Naive thymus-derived CD8-positive, alpha-beta T cell (primary cell): ENCODE measurements at places on chromosomes 2 and 18.

DNA sequence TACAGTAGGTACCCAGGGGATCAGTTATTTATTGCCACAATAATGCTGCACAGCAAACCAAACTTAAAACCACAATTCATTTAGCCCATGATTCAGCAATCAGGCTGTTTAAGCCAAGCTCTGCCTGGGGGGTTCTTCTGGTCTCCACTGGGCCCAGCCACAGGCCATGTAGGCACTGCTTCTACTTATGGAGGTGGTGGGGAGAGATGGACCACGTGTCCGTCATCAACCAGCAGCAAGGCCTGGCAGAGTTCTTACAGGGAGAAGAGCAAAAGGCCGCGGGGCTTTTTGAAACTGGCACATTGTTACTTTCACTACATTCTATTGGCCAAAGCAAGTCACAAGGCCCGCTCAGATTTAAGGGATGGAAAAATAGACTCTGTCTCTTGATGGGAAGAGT is 76.3 kb upstream of the DAPL1 start:
- DNase-seq: no peak
- no peaks in the 10 kb centered on the region for H3K36me3 ChIP-seq
- H3K4me3 ChIP-seq: no peak overlapping the region
- no peak overlapping the region for H3K27ac ChIP-seq
- H3K27me3 ChIP-seq: peaks cover 21% of the 10 kb centered on the region

GRCh38 chr2:180219491-180219890 is 212.4 kb upstream of the CWC22 start:
- no peaks in the 10 kb centered on the region for H3K36me3 ChIP-seq
- DNase-seq: no peak
- no peaks in the 10 kb centered on the region for H3K27me3 ChIP-seq
- H3K27ac ChIP-seq: no peak overlapping the region
- H3K4me3 ChIP-seq: no peak overlapping the region
- H3K4me1 ChIP-seq: no peaks in the 10 kb centered on the region

- no peak for DNase-seq
- no peaks in the 10 kb centered on the region for H3K36me3 ChIP-seq
- H3K27me3 ChIP-seq: no peaks in the 10 kb centered on the region
- no peaks in the 10 kb centered on the region for H3K4me1 ChIP-seq
Measured at GRCh38 chr2:67243919-67244318, 153.2 kb upstream of the ETAA1 start.

DNA sequence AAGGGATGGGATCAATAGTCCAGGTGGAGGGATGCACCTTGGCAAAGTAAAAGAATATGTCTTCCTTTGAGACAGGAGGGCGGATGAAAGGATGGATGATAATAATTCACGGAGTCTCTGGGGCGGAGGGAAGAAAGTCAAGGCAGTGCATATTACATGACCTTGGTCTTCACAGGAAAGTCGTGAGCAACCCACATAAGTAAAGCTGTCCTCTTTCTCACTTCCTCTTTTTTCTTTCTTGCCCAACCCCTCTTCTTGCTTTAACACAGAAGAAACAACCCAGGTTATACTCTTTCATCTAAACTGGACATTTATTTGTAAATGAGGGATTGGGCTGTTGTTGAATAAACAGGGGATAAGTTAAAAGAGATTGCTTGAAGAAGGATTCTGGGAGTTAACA is 168.7 kb upstream of the SKOR2 start:
- no peak for DNase-seq
- no peak overlapping the region for H3K4me3 ChIP-seq

GRCh38 chr18:38464024-38464423 is 898.4 kb upstream of the CELF4 start:
- H3K36me3 ChIP-seq: no peaks in the 10 kb centered on the region
- peaks cover 4% of the 10 kb centered on the region for H3K27me3 ChIP-seq
- DNase-seq: no peak
- H3K27ac ChIP-seq: no peak overlapping the region
- H3K4me1 ChIP-seq: no peaks in the 10 kb centered on the region
- no peak overlapping the region for H3K4me3 ChIP-seq

- H3K4me1 ChIP-seq: no peaks in the 10 kb centered on the region
- no peak for DNase-seq
- no peak overlapping the region for H3K4me3 ChIP-seq
- no peak overlapping the region for H3K27ac ChIP-seq
- H3K27me3 ChIP-seq: no peaks in the 10 kb centered on the region
Measured at GRCh38 chr2:12320991-12321641, 395.6 kb upstream of the TRIB2 start.

GRCh38 chr2:17085546-17086202 is 420.0 kb upstream of the CYRIA start:
- no peak overlapping the region for H3K4me3 ChIP-seq
- H3K36me3 ChIP-seq: no peaks in the 10 kb centered on the region
- H3K27me3 ChIP-seq: no peaks in the 10 kb centered on the region
- no peak for DNase-seq
- H3K27ac ChIP-seq: no peak overlapping the region
- H3K4me1 ChIP-seq: no peaks in the 10 kb centered on the region

DNA sequence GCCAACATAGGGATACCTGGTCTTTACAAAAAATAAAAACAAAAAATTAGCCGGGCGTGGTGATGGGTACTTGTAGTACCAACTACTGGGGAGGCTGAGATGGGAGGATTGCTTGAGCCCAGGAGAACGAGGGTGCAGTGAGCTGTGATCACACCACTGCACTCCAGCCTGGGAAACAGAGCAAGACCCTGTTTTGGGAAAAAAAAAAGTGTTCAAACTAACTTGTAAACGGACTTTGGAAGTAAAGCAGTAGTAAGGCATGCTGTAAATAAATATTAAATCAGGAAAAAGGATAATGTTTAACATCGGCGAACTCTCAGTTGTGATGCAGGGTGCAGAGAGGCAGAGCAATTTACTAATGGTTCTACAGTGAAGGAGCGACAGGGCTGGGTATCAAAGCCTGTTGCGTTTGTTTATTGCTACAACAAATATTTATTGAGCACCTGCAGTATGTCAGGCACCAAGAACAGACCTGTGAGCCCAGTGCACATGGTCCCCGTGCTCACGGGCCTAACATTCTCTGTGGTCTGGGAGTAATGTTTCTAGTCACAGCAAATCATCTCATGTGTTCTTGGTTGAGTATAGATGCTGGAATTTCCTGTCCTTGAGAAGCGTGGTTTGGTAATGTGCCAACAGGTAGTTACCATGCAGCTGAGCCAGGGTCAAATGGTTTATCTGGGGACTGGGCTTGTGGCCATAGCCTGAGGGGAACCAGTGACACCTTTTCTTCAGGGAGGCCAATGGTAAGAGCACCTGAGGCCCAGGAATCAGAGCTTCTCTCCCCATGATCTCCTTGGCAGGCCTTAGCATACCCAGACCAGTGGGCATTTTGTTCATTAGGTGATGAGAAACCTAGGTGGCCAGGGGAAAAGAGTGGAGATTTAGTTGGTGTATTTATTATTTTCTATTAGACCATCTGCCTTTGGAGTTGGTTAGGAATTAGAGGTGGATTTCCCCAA is 27.9 kb upstream of the GREB1 start:
- peaks cover 5% of the 10 kb centered on the region for H3K36me3 ChIP-seq
- no peak overlapping the region for H3K4me3 ChIP-seq
- peaks cover 13% of the 10 kb centered on the region for H3K27me3 ChIP-seq

DNA sequence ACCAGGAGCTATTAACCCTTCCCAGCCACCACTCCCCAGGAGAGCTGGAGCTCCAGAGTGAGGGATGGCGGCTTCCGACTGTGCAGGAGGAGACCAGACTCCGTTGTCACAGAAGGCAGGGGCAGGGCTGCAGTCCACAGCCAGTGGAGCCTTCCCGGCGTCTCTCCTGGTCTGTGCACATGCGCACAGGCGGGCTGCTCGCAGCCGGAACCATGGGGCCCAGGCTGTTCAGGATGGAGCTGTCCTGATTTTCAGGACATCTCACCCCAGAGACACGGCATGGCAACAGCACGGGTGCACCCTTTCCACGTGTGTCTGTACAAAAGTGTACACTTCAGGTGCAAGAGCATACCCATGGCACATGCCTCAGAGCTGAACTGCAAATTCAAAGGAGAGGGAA is 28.9 kb downstream of the EIPR1 start:
- no peak overlapping the region for H3K4me3 ChIP-seq
- H3K4me1 ChIP-seq: no peaks in the 10 kb centered on the region
- H3K27me3 ChIP-seq: no peaks in the 10 kb centered on the region
- H3K27ac ChIP-seq: no peak overlapping the region
- peaks cover 67% of the 10 kb centered on the region for H3K36me3 ChIP-seq

DNA sequence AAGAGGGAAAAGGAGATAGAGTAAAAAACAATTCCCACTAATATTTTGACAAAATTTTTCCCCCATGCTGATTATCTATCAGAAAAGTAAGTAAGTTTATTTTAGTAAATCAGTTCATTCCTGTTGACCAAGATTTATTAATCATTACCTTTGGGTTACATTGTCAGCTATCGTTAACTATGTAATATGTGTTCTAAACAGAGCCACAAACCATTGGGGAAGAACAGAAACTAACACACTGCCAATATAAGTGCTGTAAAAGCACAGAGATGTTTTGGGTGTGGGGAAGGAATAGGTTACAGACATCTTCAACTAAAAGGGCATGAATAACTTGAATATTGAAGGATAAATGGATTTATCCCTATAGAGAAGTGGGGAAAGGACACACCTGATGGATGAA is 42.5 kb upstream of the ACADL start:
- no peak overlapping the region for H3K4me3 ChIP-seq
- no peak for DNase-seq

- H3K27me3 ChIP-seq: peaks cover 29% of the 10 kb centered on the region
- no peaks in the 10 kb centered on the region for H3K36me3 ChIP-seq
- no peak for DNase-seq
- no peak overlapping the region for H3K27ac ChIP-seq
- no peak overlapping the region for H3K4me3 ChIP-seq
- no peaks in the 10 kb centered on the region for H3K4me1 ChIP-seq
Measured at GRCh38 chr2:70931376-70932000, 4.2 kb upstream of the ATP6V1B1 start.

DNA sequence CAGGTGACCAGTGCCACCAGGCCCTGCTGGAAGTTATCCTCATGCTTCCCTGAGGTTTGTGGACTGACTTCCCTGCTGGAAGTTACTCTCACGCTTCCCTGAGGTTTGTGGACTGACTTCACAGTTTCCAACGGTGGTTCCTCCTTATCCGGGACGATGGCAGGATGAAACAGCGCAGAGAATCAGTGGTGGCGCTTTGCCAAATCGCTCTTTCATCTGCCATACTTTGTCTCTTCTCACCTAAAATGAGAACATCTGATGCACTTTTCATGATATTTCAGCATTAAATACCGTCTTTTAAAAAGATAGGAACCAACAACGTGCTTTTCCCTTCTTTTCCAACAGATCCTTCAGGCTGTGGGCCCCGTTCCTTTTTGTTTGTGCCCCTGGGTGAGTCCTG is 183.3 kb downstream of the LDLRAD4 start:
- peaks cover 21% of the 10 kb centered on the region for H3K4me1 ChIP-seq
- no peak overlapping the region for H3K27ac ChIP-seq
- H3K36me3 ChIP-seq: no peaks in the 10 kb centered on the region
- no peak for DNase-seq
- H3K27me3 ChIP-seq: no peaks in the 10 kb centered on the region
- no peak overlapping the region for H3K4me3 ChIP-seq

DNA sequence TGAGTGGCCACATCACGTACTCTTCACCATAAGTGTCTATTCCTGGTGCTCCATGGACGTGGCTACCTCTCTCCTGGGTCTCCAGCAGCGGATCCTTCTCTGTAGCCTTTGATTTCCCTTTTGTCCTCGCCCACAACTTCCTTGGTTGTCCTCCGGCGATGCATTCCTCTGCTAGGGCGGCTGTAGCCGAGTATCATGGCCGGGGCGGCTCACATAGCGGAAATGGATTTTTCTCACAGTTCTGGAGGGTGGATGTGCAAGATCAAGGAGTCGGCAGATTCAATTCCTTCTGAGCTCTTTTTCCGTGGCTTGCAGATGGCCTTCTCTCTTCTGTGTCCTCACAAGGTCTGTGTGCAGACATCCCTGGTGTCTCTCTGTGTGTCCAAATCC is 35.7 kb downstream of the ACKR3 start:
- no peak for DNase-seq
- H3K4me1 ChIP-seq: peaks cover 13% of the 10 kb centered on the region
- H3K27me3 ChIP-seq: peaks cover 26% of the 10 kb centered on the region
- no peak overlapping the region for H3K4me3 ChIP-seq

GRCh38 chr2:152723918-152724317 is 5.5 kb downstream of the ARL6IP6 start:
- DNase-seq: no peak
- H3K36me3 ChIP-seq: no peaks in the 10 kb centered on the region
- H3K4me1 ChIP-seq: peaks cover 29% of the 10 kb centered on the region
- H3K27ac ChIP-seq: no peak overlapping the region
- H3K27me3 ChIP-seq: no peaks in the 10 kb centered on the region
- no peak overlapping the region for H3K4me3 ChIP-seq
